ENCODE measurements at places on chromosomes 4 and X.

DNA sequence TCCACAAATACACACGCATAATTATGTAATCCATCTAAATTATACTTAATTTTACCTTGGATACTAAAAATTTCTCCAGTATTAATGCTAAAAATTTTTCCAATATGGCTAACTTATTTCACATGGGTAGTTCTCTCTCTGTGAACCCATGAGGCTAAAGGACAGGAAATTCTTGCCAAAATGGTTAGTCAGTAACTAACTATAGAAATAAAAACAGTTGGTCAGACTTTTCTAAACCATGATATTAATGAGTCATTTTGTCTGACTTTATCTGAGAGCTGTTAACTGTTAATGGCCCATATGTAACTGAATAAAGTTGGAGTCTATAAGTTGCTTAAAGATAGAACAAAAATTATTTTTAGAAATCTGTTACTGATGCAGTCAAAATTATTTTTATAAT lies 549.4 kb downstream of the TLL1 start:
- DNase-seq: no peak

DNA sequence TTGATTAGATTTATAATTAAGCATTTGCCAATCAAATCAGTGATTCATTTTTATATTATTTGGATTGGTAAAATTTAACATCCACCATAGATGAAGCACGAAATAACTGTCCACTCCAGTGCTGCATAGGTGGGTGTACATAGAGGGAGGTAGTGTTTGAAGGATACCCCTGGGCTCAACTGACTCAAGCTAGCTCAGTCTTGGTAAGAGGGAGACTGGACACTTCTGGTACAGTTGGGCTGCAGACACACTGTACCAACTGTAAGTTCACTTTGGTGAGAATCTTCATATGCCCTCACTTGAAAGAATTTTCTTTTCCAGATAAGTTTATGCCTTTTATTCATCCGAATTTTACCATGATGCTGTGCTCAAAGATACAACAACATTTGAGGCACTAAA lies 48.6 kb upstream of the UGT2B15 start:
- no peak for DNase-seq

GRCh38 chr4:113781439-113782040 lies 20.0 kb upstream of the CAMK2D start:
- no peak for DNase-seq

- DNase-seq: no peak
These were observed 27.1 kb upstream of the REST start for GRCh38 chr4:56880572-56880971.

DNA sequence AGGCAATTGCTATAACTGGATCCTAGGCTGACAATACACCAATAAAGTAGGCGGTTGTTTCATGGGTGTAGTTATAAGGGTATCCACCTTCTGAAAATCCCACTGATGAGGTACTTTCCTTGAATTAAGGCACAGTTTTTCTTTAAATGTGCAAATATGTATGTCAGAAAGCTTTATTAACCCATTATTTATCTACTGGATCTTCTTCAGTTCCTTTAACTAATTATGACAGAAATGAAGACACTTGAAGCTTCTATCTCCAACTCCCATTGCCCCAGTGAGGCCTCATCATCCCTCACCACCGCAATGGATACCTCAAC lies 159.6 kb upstream of the KLF3 start:
- DNase-seq: no peak

DNA sequence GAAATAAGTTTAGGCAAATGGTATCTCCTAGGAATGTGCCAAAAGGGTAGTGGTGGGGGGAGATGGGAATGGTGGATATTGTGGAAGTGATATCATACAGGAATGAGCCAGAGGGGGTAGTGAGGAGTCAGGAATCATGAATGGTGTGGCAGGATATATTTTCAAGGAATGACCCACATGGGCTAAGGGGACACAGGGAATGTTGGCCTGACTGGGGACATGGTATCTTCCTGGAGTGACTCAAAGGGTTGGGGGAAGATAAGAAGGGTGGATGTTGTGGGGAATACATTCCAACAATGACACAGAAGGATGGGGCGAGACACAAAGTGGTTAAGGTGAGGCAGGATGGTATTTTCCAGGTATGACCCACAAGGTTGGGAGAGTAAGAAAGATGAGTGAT lies 60.6 kb downstream of the MAOA start:
- DNase-seq: no peak

- DNase-seq: no peak
These were observed 150.0 kb downstream of the PPP3CA start for GRCh38 chr4:101197350-101197749.

DNA sequence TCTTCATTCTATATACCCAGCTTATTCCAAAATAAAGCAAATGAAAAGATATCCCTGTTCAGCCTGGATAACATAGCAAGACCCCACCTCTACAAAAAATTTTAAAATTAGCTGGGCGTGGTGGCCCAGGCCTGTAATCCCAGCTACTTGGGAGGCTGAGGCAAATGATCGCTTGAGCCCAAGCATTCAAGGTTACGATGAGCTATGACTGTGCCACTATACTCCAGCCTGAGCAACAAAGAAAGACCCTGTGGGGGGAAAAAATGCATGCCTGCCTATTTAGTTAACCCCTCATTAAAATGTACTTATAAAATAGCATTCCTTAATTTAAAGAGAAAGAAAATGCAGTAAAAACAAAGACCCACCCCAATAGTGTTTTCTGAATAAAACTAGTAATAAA lies 9.3 kb downstream of the PRSS12 start:
- no peak for DNase-seq

GRCh38 chr4:186543206-186543605 lies 12.2 kb downstream of the MTNR1A start:
- DNase-seq: no peak

- no peak for DNase-seq
These were observed 34.0 kb upstream of the PACRGL start for GRCh38 chr4:20666012-20666860.

DNA sequence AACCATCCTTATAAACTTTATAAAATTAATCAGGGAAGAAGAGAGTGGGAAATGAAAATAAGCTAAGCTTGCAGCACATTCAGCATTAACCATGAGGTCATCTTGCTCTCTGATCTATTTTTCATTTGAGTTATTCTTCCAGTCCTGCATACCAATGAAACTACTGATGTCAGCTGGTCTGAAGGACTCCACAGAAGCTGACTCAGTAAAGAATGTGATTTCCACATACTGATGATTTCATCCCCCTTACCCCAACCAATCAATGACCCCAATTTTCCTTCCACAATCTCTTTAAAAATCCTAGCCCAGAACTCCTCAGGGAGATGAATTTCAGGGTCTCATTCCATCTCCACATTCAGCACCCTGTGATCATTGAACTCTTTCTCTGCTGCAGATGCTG lies 18.8 kb upstream of the DSPP start:
- DNase-seq: no peak

- DNase-seq: no peak
These were observed 46.8 kb downstream of the RGS12 start for GRCh38 chr4:3339577-3339976.

DNA sequence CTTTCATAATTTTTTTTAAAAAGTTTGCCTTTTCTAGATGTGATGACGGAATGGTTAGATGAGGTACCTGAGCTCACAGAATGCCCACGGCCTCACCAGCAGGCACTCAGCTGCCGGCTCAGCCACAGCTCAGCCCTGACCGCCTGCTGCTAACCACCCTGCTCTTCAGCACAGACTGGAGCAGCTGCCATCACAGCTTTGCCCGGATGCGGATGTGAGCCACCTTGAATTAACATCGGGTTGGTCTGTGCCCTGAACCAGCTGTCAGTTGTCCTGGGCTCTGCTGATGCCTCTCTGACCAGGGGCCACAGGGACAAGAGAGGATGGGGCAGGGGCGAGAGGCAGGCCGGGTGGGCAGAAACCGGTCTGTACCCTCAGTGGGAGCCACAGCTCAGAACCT lies 93.3 kb downstream of the HMX1 start:
- DNase-seq: no peak

- no peak for DNase-seq
These were observed 96.5 kb downstream of the ASB9 start for GRCh38 chrX:15173411-15173810.

DNA sequence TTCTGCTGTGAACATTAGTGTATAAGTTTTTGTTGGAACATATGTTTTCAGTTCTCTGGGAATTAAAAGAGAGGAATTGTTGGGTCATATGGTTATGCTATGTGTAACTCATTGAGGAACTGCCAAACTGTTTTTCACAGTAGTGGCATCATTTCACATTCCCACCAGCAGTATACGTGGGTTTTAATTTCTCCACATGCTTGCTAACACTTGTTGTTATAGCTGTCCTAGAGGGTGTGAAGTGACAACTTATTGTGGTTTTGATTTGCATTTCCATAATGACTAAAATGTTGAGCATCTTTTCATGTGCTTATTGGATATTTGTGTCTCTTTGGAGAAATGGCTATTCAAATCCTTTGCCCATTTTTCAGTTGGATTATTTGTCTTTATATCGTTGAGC lies 13.7 kb downstream of the APELA start:
- no peak for DNase-seq

DNA sequence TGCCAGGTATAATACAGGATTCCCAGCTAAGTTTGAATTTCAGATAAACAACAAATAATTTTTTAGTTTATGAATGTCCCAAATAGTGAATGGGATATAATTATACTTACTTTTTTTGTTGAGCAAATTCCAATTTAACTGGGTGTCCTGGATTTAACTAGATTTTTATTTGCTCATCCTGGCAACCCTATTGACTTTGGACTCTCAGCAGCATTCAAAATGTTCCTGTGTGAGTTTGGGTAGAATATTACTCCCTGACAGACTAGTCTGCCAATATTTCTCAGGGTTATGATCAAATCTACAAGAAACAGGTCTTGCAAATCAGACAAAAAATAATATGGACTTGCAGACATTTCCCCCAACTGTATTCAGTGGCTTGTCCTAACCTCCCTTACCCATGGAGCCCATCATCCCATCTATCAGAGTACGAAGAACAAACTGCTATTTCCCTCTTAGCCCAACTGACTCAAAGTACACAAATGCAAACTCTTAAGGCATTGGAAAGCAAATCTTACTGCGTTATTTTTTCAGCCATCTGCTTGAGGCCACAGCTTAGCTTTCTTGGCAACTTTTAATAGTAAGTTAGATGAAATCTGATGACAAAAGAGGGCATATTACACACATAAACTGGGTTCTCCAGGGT lies 20.7 kb downstream of the SETD7 start:
- no peak for DNase-seq

- DNase-seq: no peak
These were observed 1475.5 kb upstream of the AGA start for GRCh38 chr4:178917756-178918155.

DNA sequence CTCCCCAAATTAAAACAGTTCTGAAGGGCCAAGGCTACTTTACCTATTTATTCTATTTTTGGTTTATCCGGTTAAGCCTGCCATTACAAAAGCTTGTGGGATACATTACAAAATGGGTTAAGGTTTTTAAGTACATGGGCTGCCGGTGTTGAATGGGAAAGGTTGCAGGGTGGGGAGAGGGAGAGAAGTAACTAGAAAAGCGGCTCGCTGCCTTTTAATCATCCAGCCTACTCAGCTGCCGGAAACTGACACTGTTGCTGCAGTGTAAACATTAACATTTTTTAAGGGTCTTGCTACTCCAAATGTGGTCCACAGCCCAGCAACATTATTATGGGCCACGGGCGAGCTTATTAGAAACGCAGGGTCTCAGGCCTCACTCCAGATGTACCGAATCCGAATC lies 1.5 kb upstream of the IL1RAPL1 start:
- DNase-seq: no peak

- no peak for DNase-seq
These were observed 202.9 kb upstream of the NPY2R start for GRCh38 chr4:155005395-155006090.
